AG09309 (cell line): ENCODE measurements at places on chromosomes 12 and 14.

- DNase-seq, result peak; percentile 75
Measured at GRCh38 chr14:36238666-36239363, 62.3 kb upstream of the PTCSC3 start.

DNA sequence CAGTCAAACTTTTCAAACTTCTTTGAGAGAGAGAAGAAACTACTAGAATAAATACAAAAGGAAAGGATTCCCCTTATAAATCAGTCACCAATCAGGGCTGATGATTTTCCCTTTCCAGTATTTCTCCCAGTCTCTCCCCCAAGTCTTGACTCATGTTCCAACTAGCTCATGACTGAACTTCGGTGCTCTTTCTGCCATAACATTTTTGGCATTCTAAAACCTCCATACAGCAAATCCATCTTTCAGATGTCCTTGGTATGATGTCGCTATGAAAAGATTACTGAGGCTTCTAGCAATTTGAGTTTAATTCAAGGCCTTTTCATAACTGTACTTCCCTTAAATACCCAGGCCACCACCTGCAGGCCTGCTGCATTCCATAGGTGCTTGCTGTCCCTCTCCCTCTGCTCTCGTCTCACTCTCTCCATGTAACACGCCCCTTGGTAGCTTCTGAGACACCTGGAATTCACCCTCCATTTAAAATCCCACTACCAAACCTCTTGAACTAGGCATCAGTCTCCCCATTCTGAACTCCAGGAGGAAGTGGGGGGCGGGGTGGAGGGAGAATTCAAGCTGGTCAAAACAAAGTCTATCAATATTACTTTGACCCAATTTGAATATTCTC lies 2.4 kb downstream of the PRKD1 start:
- no peak for DNase-seq

DNA sequence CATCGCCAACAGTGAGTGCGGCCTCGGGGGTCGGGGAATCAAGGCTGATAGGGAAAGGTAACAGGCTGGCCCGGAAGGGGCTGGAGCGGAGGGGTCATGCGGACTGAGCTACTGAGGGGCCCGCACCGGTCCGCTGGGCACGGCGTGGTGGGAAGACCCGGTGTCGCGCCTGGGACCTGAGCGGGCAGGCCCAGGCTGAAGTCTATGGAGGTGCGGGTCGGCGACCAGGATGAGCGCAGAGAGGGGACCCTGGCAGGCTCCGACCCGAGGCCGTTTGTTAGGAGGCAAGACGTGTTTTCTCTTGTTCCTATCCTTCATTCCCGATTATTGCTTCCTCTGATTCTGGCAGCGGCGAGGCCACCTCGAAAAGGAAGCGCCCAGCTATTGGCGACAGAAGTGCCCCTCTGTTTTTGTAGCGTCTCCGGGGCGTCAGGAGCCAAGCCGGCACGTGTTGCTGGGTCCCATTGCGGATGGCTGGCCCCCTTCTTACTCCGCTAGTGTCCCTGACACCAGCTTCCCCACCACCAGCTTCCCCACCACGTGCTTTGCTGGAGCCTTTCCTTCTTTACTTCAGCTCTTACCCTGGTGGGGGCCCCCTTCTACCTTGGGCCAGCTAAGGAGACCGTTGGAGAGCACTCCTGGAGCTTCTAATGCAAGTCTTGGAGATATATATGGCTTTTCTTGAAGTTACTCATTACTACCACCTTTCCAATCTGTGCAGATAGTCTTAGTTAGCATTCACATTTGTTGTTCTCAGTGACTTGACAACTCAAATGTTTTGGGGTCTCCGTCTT lies 653 bp downstream of the PA2G4 start:
- DNase-seq, result no peak

- DNase-seq, result no peak
Measured at GRCh38 chr12:49674318-49674981, 32.8 kb downstream of the FMNL3 start.

- no peak for DNase-seq
Measured at GRCh38 chr14:69048456-69048855, 69.4 kb upstream of the ACTN1 start.

DNA sequence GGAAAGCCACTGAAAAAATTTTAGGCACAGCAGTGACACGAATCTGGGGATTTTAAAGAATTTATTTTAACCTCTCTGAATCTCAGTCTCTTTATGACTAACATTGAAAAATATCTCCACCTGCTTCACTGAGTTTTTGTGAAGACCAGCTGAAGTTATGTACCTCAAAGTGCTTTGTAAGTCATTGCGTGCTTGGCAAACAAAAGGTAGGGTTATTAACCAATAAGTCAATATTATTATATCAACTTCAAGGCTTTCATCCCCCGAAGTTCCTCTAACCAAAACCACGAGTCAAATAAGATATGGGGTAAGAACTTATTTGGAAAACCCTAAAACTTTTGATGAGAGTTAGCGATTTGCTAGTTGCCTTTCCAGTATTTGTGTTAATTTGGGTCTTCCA lies 62.3 kb downstream of the HSPB8 start:
- DNase-seq, result no peak

DNA sequence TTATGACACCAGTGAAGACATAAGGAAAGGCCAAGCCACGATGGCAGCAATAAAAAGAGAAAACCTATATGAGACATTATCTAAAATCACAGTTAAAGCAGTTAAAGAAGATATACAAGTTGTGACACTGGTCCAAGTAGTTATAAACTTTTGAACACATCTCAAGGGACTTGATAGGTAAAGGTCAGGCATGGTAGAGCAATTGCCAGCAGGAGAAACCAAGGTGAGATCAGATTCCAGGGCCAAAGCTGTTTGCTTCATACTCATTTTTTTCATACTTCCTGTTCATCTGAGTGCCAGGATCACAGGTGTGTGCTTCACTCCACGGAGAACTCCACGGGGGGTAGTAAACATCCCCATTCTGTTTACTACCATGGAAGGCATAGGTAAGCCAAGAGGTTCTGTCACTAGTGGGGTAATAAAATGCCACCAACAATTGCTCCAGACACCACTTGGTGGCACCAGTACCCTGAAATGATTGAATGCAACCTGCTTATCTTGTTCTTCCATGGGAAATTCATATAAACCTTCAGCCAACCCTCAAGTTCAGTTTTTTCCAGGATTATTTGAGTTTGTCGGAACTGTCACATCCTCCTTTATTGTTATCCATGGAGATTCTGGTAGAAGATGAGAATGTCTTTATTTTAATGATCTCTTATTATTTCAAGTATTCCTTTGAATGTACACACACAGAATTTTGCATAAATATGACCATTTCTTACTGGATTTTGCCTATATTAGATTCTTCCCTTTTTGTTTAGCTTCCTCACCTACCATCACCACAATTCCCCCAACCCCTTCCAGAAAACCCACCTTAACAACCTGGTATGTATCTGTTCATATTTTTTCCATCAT lies 59.2 kb upstream of the TSPAN8 start:
- DNase-seq, result peak; percentile 0

- no peak for DNase-seq
Measured at GRCh38 chr12:90028635-90029051, 320.0 kb upstream of the ATP2B1 start.

DNA sequence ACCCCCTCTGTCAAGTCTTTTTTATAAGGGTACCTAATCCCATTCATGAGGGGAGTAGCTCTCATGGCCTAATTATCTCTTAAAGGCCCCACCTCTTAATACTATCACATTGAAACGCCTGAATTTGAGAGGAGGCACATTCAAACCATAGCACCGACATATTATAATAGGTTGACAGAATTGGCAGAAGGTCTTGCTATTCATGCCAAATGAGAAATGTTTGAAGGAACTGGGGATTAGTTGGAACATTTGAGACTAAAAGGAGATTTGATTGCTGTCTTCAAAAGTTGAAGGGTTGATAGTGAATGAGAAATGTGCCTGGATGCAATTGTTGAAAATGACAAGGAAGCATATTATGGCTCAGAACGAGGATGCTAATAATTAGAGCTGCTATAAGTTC lies 331.1 kb downstream of the ATP23 start:
- DNase-seq, result no peak

DNA sequence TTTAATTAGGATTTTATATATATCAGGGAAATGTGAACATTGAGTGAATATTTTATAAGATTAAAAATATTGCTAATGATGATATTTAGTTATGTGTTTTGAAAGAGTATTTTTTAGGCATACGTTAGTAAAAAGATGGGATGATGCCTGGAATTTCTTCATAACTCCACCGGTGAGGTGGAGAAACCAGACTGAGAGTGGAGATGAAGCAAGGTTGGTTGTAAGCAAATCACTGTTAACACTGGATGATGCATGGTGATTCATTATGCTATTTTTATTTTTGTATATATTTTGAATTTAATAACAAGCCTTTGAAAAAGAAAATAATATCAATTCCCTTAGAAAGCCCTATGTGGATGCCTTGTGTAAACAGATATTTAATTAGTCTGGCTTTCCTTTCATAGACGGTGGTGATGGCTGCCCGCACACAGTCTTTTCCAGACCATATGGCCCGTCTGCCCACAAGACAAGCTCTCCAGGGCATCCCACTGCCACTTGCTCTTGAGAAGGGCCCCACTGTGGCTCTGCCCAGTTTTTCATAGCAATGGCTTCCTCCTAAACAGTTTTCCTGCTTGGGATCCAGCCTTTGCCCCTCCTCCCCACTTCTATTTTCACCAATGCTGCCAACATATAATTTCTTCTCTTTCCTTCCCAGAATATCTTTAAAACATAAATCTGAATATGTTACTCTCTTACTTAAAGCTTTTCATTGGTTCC lies 95.4 kb downstream of the HELB start:
- no peak for DNase-seq

- peak; percentile 24 for DNase-seq
Measured at GRCh38 chr12:1093166-1093751, 102.2 kb downstream of the ERC1 start.

DNA sequence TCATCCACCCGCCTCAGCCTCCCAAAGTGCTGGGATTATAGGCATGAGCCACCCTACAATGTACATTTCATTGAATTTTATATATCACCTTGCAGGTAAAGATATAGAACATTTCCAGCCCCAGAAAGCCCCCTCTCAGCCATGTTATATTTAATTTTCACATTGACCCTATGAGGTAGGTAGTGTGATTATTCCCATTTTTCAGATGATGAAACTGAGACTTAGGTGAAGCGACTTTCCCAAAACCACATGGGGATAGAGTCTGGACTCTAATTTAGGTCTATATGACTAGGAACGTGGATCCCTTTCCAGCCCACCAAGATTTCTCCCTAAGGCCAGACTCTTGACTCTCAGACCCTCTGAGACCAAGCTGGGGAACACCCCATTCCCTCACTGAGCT lies 15.7 kb upstream of the POP5 start:
- no peak for DNase-seq

DNA sequence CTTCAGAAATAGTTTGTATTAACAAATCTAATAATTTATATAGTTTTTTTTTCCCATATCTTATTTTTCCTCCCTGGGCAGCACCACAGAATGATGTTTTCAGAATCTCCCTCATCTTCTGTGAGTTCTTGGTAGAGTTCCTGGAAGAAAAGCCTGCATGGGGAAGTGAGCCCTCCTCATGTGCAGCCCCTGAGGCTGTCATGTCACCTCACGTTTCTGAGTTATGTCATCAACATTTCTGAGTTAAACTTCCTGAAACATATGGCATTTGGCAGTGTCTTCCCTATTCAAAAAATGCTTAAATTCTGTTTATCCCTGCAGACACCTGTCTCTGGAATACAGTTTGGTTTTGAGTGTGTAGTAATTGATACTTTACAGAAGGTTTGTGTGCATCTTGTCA lies 979.0 kb downstream of the TMEM121 start:
- no peak for DNase-seq

DNA sequence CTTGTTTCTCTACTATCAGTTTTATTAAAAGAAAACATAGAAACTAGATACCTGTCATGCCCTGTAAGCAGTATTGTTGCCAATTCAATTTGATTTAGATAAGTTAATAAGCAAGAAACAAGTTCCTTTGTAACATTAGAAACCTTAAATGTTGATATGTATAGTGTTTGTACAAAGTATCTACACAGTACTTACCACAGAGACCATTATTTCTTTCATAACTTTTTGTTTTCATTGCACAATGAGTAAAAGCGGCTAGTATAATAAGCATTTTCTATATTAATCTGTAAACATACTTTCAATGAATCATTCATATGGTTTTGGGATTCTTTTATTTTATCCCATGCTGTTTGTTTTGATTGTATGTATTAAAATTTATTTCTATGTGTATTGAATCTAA lies 305.1 kb downstream of the TTC6 start:
- no peak for DNase-seq

DNA sequence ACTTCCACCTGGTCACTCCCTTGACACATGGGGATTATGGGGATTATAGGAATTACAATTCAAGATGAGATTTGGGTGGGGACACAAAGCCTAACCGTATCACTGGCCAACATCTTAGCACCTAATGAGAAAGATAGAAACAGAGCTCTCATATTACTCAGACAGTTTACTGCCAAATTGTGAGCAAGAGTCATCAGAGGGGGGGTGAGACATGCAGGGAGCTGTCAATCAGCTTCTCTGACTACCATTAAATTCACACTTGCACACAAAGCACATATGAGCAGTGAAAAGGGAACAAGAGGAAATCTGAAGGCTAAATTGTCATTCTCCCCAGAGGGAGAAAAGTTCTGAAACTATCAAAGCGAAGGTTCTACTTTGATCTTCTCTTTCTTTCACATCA lies 78.1 kb upstream of the GRIN2B start:
- DNase-seq, result no peak

- DNase-seq, result peak; percentile 73
Measured at GRCh38 chr14:52131640-52132320, 62.9 kb upstream of the NID2 start.

DNA sequence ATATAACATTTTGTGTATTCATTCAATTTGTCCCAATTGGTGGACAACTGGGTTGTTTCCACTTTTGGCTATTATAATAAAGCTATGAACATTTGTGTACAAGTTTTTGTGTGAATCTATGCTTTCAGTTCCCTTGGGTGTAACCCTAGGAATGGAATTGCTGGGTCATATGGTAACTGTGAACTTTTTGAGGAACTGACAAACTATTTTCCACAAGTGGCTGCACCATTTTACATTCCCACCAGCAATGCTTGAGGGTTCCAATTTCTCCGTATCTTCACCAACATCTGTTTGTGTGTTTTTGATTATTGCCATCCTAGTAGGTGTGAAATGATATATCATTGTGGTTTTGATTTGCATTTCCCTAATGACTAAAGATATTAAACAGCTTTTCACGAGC lies 13.0 kb downstream of the LPCAT3 start:
- no peak for DNase-seq

- no peak for DNase-seq
Measured at GRCh38 chr12:106000382-106001104, 138.2 kb downstream of the NUAK1 start.

DNA sequence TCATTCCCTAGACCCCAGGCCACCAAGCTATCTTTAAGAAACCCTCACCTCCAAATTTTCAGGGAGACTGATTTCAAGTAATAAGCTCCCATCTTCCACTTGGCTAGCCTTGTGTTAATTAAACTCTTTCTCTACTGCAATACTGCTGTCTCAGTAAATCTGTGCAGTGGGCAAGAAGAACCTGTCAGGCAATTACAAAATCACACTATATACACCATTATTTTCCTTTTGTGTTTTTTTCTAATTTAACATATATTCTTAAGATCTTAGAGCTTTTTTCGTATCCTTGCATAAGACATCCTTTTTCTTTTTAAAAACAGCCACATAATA lies 7.7 kb upstream of the GOLGA5 start:
- DNase-seq, result no peak
